Activated CD8-positive, alpha-beta memory T cell treated with anti-CD3 and anti-CD28 coated beads, Interleukin-2, amount 10 ng/mL, durations not matched to agents 7 days and 5 days (primary cell): ENCODE measurements at places on chromosomes 2 and 18. TPM values are rescaled to one million over a fixed set of nuclear protein-coding genes. Genes with fewer than 3 reads are reported as not detected.

DNA sequence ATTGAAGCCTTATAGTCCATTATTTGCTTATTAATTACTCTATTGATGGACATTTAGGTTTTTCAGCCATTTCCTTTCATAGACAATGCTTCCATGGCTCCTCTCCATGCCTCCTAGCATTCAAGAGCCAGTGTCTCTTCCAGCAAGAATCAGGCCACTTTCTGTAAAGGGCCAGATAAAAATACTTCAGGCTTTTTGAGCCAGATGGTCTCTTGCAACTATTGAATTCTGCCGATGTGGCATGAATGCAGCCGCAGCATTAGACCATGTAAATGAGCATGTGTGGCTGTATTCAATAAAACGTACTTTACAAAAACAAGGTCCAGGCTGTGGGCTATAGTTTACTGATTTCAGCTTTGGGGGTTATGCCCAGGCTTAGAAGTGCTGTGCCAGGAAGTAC, 38.5 kb downstream of the TRAF3IP1 start:
- no peak for DNase-seq

- no peak for DNase-seq
Measured at GRCh38 chr2:182324665-182325064, 102.2 kb downstream of the PDE1A start.

- DNase-seq: no peak
Measured at GRCh38 chr2:116952254-116952653, 862.2 kb upstream of the DDX18 start.

DNA sequence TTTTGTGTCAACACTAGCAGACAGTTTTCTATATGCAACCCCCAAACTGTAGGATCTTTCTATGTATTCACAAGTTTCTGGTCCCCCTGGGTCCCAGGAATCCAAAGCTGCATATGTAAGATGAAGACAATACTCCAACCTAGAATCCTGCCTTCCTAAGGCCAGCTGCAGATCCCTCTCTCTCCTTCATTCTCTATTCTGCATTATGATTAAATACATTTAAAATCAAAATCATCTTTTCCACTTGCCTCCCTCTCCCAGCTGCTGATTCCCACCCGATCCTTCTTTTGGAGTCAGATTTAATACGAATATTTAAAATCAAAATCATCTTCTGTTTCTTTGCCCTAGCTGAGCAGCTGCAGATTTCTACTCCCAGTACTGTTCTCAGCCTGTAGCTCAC, 783.0 kb upstream of the ZEB2 start:
- no peak for DNase-seq

DNA sequence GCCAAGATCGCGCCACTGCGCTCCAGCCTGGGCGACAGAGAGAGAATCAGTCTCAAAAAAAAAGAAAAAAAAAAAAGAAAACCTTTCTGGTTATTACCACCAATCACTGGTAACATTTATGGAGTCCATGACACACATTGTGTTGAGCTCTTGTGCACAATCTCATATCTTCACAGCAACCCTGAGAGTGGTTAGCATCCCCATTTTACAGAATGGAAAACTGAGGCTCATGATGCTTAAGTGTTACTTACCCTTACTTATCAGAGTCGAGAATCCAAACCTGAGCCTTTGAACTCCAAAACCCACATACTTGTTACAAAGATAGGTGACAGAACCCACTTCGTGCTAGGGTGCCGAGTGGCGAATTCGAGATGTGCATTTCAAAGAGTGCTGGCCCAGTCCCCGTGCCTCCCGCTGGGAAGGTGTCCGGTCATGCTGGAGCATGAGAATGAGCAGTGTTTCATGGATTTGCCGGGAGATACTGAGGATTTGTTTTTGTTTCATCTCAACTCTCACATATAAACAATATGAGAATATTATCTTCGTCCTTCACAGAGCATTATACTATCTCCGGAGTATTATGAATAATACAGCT, 50.9 kb downstream of the CYP27C1 start:
- DNase-seq: no peak

DNA sequence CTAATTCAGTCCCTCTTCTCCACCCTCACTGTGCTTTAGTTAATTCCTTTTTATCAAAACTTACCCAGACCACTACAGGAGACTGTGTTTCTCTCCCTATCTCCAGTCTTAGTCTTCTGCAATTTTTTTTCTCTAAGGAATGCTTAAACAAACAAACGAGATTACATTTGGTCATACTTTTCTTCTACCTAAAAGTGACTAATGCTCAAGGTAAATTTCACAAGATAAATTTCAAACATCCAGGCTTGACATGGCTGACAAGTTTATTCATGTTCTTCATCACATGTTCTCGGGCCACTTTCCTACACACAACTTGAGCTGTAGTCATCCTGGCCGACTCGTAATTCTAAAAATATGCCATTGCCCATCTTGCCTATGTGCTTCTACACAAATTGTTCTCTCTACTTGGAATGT, 23.2 kb upstream of the ACSL3 start:
- no peak for DNase-seq

GRCh38 chr2:183543222-183543621, 419.0 kb downstream of the NUP35 start:
- no peak for DNase-seq

DNA sequence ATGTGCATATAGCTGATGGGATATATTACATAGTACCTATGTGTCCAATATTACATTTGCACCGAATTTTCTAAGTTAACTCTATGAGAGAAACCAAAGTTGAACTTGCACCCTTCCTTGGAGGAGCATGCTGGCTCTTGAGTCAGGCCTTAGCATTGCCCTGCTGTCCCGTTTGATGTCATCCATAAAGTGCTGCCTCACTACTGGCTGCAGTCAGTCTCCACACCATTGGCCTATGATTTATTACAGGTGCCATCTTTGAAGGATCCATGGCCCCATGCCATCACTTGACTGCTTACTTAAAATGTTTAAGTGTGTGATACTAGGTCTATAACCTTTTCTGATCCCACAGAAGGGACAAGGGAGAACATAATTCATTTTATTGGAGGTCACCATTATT, 249.3 kb upstream of the RBBP8 start:
- DNase-seq: no peak

- DNase-seq: no peak
Measured at GRCh38 chr2:237320801-237321560, 93.0 kb downstream of the COL6A3 start.

- DNase-seq: peak; percentile 59
Measured at GRCh38 chr18:46497129-46497528, 159.9 kb downstream of the LOXHD1 start.

NMUR1 gene
- 8.6 TPM for total RNA-seq

ASAP2 gene
- total RNA-seq: 0.44 TPM

ZBTB7C gene
- 0.09 TPM for total RNA-seq

CHRNA1 gene
- total RNA-seq: not detected

MARCHF7 gene
- total RNA-seq: 80.7 TPM

SCYGR2 gene
- not detected for total RNA-seq

MARCO gene
- total RNA-seq: not detected

ANKRD30BL gene
- total RNA-seq: not detected

TRIM43 gene
- total RNA-seq: 0.23 TPM

UGT1A5 gene
- total RNA-seq: not detected

FMNL2 gene
- 0.26 TPM for total RNA-seq

EFHD1 gene
- total RNA-seq: 0.23 TPM
